Fibroblast of skin of right quadriceps (primary cell): ENCODE measurements at places on chromosomes 2 and 18.

DNA sequence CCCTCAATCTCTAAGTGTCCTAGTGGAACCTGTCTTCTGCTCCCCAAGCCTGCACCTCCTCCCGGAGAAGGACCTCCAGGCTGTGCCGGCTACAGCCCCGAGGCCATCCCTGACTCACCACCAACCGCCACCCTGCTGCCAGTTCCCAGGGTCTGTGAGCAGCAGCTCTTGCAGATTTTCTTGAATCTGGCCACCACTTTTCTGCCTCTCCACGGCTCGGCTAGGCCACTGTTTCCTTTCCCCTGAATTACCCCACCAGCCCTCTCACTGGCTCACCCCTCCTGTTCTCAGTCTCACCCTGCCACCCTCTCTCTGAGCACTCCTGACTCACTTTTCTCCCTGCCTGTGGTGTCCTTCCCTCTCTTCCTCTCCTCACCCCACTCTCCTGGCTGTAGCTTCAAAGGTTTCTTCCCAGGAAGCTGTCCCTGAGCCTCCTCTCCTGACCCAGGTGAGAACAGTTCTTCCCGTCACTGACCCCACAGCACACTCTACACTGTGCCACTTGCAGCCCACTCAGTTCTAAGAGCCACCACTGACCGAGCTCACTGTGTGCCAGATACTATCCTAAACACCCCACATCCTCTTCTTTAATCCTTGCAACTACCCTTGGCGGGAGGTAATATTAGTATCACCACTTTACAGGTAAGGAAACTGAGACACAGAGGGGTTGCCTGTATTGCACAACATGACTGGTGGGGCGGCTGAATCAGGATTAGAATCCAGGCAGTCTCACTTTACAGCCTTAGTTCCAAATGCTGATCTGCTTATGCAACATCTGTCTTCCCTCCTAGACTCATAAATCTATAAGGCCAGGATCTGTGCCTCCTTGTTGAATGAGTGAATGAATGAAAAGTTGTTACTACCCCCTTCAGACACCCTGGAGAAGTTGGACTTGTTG, 111.6 kb downstream of the SMAD7 start:
- peak; percentile 73 for DNase-seq

DNA sequence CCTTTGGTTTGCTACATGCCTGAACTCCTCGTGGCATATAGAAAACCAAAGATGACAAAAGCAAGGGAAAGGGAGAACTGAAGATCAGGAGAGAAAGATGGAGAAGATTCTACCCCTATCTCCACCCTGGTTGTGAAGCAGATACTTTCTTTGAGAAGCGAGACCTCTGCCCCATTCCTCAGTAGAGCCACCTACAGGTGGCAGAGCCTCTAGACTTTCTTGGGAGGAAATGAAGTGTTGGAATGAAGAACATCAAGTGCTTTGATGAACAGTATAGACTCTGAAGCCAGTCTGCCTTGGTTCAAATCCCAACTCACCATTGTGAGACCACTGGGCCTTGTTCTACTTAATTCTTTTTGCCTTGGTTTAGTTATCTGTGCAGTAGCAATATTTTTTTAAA, 348.8 kb upstream of the ETAA1 start:
- no peak for DNase-seq

DNA sequence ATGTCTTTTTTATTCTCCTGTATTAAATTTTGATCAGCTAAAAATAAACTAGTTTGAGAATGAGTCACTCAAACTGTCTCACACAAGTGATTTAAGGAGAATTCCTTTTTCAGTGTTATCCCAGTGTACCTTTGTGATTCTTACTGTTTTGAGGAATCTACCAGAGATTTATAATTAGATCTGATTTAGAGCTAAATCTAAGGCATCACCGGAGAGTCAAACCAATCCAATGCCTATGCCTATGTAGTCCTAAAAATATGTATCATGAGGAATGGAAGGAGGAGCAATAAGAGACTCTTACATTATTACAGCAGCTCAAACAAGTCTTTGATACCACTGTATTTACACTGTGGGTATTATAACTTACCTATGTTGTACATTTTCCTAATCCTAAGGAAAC, 63.4 kb upstream of the CYP20A1 start:
- DNase-seq = no peak

DNA sequence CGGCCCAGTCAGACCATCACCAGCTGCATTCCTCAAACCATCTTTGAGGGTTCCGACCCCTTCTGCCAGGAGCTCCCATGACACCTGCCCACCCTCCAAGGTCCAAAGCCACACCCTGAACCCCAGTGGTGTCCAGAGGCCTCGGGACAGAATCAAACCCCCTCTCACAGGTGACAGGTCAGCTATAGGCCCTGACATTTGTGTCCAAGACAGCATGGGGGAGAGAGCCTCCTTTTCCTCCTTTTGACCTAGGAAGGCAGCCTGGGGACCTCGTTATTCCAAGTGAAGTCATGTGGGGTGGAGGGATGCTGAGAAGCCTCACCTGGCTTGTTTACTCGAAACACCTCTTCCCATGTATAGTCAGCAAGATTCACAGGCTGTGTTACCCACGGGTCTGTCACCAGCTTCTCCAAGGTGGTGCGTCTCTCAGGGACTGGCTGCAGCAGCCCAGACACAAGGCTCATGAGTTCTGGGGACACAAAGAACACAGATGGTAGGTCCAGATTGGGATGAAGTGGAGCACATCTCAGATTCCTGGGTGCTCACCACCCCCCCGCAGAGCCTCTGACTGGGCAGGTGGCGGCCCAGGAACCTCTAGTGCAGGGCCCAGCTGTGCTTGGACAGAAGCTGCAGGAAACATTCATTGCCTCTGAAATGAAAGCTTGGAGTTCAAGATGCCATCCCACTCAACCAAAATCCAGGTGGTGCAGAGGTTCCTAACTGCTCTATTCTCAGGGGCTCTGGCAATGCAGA, 5.1 kb upstream of the MTERF4 start:
- DNase-seq = no peak

DNA sequence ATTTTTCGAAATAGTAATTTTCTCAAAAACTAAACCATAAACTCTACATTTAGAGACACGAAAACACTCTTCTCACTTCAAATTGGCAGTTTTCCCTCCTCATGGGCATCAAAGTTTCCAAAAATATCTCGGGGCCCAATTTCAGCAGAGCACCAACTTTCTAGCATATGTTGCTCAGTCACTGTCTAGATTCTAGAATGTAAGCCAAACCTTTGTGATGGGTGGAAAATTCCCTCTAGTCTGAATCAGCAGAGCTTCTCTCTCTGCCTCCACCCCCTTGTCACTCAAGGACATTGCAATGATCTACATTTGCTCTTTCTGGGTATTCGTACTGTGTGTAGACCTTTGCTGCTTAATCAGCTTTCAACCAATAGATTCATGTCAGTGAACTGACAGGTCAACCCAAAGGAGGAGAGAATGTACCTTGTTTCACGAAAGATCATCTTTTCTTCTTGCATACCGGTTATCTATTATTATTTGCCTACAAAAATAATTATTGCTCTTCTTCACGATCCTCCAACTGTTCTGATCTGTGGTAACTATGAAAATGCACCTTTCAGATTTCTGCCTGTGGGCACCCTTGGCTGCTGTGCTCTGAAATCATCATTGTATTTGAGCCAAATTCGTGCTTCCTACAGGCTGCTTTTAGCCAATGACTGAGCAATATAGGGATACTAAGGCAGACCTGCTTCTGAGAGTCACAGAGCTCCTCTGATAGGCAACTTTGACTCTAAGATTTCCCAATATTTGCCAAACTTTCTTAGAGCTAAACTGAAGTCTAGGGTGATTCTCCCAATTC, 38.7 kb upstream of the GLS start:
- peak; percentile 62 for DNase-seq
